LHCN-M2 (cell line): ENCODE measurements at places on chromosomes 16 and 17. TPM values are rescaled to one million over a fixed set of nuclear protein-coding genes. Genes with fewer than 3 reads are reported as not detected.

GRCh38 chr16:1461146-1461545, 13.7 kb downstream of the CLCN7 start:
- no peak for DNase-seq

- DNase-seq: peak; percentile 8
These were observed 15.0 kb upstream of the MT4 start for GRCh38 chr16:56549744-56550385.

- no peak for DNase-seq
These were observed 13.6 kb downstream of the PIMREG start for GRCh38 chr17:6457688-6458459.

- peak; percentile 91 for DNase-seq
These were observed 36.4 kb upstream of the TMEM97 start for GRCh38 chr17:28282596-28282995.

DNA sequence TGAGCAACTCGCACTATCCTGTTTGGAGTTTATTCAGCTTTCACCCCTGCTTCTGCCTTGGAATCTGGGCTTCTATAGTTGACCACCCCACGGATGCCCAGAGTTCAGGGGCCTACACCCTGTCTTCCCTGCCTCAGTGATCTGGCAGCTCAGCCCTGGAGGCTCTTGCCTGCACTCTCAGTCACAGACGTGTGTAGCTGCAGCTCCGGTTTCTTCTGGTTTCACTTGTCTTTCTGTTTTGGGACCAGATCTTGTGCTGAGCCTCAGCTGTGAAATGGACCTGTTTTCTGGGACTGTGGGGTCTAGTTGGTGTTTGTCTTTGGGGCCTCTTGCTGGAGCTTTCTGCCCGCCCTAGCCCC, 5.8 kb downstream of the GPT2 start:
- no peak for DNase-seq

DNA sequence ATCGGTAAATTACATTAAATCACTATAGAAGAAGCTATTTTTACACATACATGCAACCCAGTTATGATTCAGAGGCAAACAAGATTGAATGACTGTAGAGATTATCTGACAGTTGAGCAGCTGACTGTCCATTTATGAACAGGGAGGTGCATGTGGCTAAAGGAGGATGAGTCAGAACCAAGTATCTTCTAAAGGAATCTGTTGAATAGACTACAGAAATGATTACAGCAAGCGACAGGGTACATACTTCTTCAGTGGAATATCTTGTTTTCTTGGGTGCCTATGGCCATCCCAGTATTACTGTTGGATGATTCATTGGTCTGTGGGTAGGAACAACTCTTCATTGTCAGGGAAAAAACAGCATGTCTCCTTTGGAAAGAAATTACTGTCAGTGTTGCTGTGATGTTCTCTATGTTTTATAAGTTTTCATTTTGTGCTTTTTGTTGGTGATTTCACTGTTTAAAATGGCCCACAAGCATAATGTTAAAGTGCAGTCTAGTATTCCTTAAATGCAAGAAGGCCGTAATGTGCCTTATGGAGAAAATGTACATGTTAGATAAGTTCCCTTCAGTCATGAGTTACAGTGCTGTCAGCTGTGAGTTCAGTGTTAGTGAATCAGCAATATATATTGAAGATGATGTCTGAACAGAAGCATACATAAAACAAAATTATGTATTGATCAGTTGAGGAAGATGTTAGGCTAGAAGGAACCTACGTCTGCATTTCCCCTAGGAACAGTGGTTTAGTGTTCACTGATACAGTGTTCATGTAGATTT, 27.0 kb downstream of the CBFB start:
- DNase-seq: peak; percentile 99

- no peak for DNase-seq
These were observed 10.1 kb upstream of the RASD1 start for GRCh38 chr17:17506181-17506741.

DNA sequence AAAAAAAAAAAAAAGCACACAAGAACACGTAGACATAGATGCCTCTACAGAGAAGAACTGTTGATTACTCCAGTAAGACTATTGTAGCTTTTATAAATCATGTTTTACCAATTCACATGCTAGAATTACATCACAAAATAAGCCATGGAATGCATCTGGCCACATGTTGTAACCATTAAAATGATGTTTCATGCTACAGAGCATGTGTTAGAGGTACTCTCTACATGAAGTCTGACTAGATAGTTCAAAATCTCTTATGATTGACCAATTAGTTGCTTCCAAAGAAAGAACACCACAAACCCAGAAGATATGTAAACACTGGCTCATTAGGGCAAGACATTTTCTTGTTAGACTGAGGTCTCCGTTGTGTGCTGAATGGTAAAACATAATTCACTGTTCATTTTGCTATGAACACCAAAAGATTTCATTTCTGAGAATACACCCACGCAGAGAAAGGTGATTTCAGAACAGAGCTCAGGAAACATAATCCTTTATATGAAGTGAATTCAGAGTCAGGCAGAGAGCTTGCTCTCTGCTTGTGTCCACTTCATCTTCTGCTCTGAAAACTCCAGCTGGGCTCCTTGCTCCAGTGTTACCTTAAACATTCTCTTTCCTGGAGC, 411.4 kb upstream of the SOX9 start:
- DNase-seq: peak; percentile 18

GRCh38 chr17:77564278-77564920, 394.1 kb upstream of the TNRC6C start:
- no peak for DNase-seq

GRCh38 chr17:38751144-38751807, 1.3 kb upstream of the PSMB3 start:
- no peak for DNase-seq

DNA sequence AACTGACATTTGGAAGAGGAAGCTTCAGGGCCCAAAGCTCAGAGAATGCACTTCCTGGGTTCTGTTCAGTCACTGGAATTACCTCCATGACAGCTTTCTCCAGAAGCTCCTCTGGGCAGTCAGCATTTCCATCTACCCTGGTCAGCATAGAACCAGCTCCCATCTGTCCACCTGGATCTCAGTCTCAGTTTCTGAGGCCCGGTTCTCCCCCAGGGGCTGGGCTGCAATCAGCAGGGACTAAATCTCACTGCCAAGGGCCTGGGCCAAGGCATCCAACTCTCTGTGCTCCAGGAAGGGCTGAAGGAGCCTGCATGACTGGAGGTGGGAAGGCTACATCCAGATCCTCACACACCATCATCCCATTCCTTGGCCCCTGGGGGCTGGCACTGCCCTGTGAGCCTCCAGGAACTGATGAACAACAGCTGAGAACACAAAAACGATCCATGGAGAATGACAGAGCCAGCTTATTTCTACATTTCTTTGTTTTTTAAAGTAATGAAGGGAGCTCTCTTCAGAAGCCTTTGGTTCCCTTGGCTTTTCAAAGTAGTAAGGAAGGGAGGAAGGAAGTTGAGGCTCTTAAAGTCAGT, 66.3 kb upstream of the MRTFB start:
- peak; percentile 61 for DNase-seq

DNA sequence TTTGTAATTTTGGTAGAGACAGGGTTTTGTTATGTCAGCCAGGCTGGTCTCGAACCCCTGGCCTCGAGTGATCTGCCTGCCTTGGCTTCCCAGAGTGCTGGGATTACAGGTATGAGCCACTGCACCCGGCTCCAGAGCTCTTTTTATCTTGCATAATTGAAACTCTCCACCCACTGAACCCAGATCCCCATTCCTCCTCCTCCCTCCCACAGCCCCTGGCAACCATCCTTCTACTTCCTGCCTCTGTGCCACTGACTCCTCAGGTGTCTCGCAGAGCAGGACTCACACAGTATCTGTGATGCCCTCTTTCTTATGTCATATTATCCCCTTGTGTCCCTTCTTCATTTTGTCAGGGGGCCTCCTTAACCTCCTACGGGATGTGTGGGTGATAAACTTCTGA, 340.7 kb downstream of the SLC39A11 start:
- DNase-seq: no peak

GRCh38 chr16:64251742-64252141, 870.1 kb downstream of the CDH11 start:
- DNase-seq: no peak

DNA sequence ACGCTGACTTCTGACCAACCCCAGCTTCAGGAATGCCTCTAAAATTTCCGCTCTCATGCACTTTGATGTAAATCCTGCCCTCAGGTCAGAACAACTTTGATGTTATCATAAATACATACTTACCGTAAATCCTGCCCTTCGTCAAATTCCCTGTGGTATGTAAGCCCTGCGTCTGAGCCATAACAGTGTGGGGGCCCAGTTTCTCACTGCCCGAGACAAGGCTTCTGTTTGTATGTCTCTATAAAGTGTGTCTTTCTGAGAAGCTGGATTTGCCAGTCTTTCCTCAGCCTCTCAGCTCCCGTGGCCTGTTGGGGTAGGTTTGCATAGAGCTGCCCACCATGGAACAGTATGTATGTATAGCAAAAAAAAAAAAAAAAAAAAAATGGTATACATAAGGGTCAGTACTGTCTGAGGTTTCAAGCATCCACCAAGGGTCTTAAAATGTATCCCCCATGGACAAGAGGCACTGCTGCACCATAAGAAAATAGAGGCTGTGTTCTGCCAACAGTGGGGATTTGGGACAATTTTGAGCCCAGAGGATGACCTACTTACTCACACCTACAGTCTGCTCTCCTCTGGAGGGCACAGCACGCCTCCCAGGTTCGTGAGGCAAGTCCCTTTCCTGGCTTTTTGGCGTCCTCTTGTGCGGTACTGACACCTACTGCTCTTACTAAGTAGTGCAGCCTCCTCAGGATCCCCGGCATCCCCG, 17.5 kb downstream of the PRMT7 start:
- DNase-seq: peak; percentile 73

GRCh38 chr16:11585460-11586377, 1.0 kb downstream of the LITAF start:
- DNase-seq: no peak

GRCh38 chr17:53273126-53273525, 549.6 kb upstream of the KIF2B start:
- DNase-seq: no peak

Gene ENPP7
- total RNA-seq: not detected in 2 replicates

Gene TOP3A
- 46.4 and 58.7 TPM in 2 replicates for total RNA-seq

Gene RTN4RL1
- 0.64 and 0.69 TPM in 2 replicates for total RNA-seq

Gene E2F4
- 126 and 153 TPM in 2 replicates for total RNA-seq

Gene MPDU1
- 371 and 379 TPM in 2 replicates for total RNA-seq

Gene PIK3R6
- not detected in 2 replicates for total RNA-seq

Gene SLC5A10
- total RNA-seq: not detected in 2 replicates

Gene CES1
- total RNA-seq: not detected in 2 replicates

Gene ACSM2B
- total RNA-seq: not detected in 2 replicates

Gene PLEKHG4
- 0.32 and 0.57 TPM in 2 replicates for total RNA-seq

Gene ZSCAN10
- total RNA-seq: not detected in 2 replicates

Gene ITGAX
- total RNA-seq: not detected in 2 replicates
